ENCODE measurements at places on chromosomes 6 and 20. TPM values are rescaled to one million over a fixed set of nuclear protein-coding genes. Genes with fewer than 3 reads are reported as not detected.

GRCh38 chr20:31806564-31807355 is 12.4 kb upstream of the MYLK2 start:
- H3K27me3 ChIP-seq = no peaks in the 10 kb centered on the region
- H3K36me3 ChIP-seq = no peaks in the 10 kb centered on the region
- no peak overlapping the region for H3K27ac ChIP-seq

GRCh38 chr20:57566803-57567459 is 6.0 kb downstream of the PCK1 start:
- H3K27ac ChIP-seq = no peak overlapping the region
- DNase-seq = no peak
- no peaks in the 10 kb centered on the region for H3K27me3 ChIP-seq
- H3K4me3 ChIP-seq = no peak overlapping the region
- H3K36me3 ChIP-seq = no peaks in the 10 kb centered on the region

DNA sequence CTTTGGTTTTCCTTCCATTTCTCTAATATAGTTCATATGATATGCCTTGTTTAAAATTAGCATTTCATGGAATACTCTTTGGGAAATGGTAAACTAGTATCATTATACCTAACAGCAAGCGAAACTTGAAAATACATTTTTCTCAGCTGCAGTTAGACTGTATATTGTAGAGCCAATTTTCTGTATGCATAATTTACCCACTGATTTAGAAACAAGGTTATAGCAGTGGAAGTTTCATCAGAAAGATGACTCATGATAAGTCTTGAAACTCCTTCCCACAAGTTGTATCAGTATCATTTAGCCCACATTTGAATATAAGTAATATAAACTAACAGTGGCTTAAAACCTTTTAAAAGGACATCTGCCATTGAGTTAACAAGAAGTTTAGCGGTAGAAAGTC is 164.8 kb upstream of the BMP5 start:
- H3K4me1 ChIP-seq = peaks cover 2% of the 10 kb centered on the region
- no peak overlapping the region for H3K27ac ChIP-seq
- no peak for DNase-seq

- H3K27me3 ChIP-seq = no peaks in the 10 kb centered on the region
- peaks cover 10% of the 10 kb centered on the region for H3K4me1 ChIP-seq
- no peak overlapping the region for H3K27ac ChIP-seq
- no peak overlapping the region for H3K4me3 ChIP-seq
Observed at GRCh38 chr6:32956176-32956575, 3.3 kb upstream of the HLA-DMA start.

DNA sequence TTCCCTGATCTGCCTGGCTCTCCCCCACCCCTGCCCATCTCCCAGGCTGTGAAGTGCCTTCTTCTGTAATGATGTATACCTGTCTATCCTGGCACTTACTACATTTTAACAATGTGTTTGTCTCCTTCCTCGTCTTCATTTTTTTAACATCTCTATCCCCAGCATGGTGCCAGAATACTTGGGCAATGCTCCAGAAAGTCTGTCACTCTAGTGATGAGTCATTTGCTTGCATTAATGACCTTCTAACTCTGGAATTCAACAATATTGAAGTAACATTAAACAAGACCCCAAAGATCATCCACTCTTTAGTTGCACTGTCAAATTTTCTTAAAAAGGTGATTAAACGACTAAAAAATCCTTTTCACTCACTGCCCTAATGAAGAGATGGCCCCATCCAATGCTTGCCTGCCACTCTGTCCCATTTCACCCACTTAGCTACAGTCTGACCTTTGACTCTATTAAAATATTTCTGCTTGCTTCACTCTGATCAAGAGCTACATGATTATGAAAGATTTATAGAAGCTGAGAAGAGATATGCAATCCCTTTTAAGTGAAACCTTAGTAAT is 7.7 kb upstream of the KLHL31 start:
- H3K4me1 ChIP-seq = no peaks in the 10 kb centered on the region
- no peak overlapping the region for H3K27ac ChIP-seq
- no peak for DNase-seq
- no peaks in the 10 kb centered on the region for H3K36me3 ChIP-seq
- no peaks in the 10 kb centered on the region for H3K27me3 ChIP-seq

DNA sequence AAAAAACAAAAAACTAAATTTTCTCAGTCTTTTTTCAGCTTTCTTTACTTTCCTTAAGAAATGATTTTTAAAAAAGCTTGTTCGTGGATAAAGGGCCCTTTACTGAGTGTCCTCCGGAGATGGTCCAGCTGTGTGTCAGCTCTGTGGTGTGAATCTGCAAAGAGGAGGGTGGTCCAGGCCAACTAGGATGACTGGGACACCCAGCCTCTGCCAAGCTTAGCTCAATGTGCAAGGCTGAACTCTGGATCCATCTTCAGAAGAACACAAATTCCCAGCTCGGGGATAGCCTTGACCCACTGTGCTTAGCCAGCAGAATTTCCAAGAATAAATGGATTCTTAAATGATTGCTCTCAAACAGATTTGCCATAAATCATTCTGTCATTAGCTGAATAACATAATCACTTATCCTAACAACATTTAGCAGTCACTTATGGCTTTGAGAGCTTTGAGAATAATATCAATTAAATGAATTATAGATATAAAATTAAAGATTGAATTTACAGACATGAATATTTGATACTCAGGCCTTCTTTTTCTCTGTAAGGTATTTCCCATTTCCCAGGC is 14.2 kb upstream of the CALHM5 start:
- H3K27ac ChIP-seq = no peak overlapping the region
- no peaks in the 10 kb centered on the region for H3K27me3 ChIP-seq
- no peaks in the 10 kb centered on the region for H3K4me1 ChIP-seq
- H3K36me3 ChIP-seq = no peaks in the 10 kb centered on the region

Gene MOG
- polyA plus RNA-seq = not detected

Gene COL9A3
- 2.4 TPM for polyA plus RNA-seq

DNA sequence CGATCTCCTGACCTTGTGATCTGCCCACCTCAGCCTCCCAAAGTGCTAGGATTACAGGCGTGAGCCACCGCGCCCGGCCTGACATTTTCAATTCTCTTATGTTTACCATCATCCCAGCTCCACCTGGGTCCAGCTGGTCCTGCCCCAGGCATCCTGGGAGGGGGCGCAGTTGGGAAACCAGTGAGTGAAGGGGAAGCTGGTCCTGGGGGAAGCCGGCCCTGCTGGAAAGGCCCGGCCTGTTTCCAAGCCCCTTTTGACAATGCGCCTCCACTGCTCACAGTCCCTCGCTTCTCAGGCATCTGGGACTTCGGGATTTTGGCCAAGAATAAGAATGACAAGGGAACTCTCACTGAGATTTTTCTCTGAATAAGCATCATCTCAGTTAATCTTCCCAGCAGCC is 14.2 kb downstream of the SLC13A3 start:
- DNase-seq = no peak
- no peak overlapping the region for H3K4me3 ChIP-seq
- H3K27ac ChIP-seq = no peak overlapping the region
- H3K27me3 ChIP-seq = no peaks in the 10 kb centered on the region
- H3K36me3 ChIP-seq = no peaks in the 10 kb centered on the region
- no peaks in the 10 kb centered on the region for H3K4me1 ChIP-seq

GRCh38 chr6:110493253-110493800 is 16.9 kb upstream of the SLC22A16 start:
- no peak overlapping the region for H3K4me3 ChIP-seq
- peaks cover 13% of the 10 kb centered on the region for H3K4me1 ChIP-seq
- H3K27ac ChIP-seq = no peak overlapping the region
- DNase-seq = no peak

- no peaks in the 10 kb centered on the region for H3K27me3 ChIP-seq
- no peak for DNase-seq
- H3K36me3 ChIP-seq = peaks cover 83% of the 10 kb centered on the region
- no peak overlapping the region for H3K27ac ChIP-seq
Observed at GRCh38 chr6:36978421-36979346, 7.3 kb downstream of the MTCH1 start.

GRCh38 chr6:71394926-71395325 is 106.3 kb downstream of the OGFRL1 start:
- peaks cover 8% of the 10 kb centered on the region for H3K36me3 ChIP-seq
- H3K4me3 ChIP-seq = no peak overlapping the region
- no peak for DNase-seq

DNA sequence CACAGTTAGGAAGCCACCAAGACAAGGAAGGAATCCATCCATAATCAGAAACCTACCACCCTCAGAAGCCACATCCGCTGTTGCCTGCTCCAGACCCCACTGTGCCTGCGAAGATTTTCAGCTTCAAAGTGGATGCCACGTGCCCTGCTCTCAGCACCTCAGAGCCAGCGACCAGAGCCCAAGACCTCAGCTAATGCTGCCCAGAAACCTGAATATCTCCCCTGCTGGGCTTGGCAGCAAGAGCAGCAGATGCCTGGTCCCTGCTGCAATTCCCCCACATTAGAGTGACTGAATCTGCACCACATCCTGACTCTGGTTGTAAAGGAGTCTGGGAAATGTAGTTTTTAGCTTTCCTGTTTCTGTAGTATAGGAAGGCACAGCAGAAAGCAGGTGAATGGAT is 10.7 kb upstream of the ULBP3 start:
- H3K4me1 ChIP-seq = no peaks in the 10 kb centered on the region
- no peak overlapping the region for H3K27ac ChIP-seq
- no peak overlapping the region for H3K4me3 ChIP-seq
- no peaks in the 10 kb centered on the region for H3K36me3 ChIP-seq
- H3K27me3 ChIP-seq = no peaks in the 10 kb centered on the region

Gene GJA1
- 23.9 TPM for polyA plus RNA-seq

DNA sequence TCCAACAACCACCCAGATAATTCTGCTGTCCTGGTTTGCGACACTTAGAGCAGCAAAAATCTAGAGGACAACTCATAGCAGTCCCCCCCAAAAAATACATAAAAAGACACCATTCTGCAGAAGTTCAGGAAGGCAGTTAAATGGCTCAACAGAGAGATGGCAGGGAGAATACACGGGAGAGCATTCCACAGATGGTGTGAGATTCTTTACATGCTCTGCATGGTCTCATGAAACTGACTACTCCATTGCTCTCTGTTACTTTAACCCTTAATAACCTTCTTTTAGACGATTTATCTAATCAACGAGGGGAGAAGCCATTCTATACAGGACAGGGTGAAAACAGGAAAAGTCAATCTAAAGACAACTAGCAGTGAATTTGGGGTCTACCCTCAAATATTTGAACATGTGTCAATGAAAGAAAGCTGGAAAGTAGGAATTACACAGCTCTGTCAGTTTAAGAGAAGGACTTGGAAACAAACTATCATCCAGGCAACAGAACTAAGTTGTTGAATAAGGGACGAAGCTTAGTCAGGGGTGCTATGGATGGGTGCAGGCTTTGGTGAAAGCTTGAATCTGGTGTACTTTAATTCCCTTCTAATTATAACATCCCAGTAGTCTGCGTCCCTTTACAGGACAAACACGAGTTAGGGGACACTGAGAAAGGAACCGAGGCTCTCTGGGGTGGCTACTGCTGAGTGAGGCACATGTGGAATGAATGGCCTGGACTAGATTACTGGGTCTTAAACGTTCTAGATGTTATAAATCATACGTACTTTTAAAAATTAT is 5.1 kb downstream of the PERP start:
- peaks cover 3% of the 10 kb centered on the region for H3K36me3 ChIP-seq
- no peak for DNase-seq
- H3K27ac ChIP-seq = no peak overlapping the region
- no peak overlapping the region for H3K4me3 ChIP-seq
- peaks cover 18% of the 10 kb centered on the region for H3K4me1 ChIP-seq
- H3K27me3 ChIP-seq = no peaks in the 10 kb centered on the region

GRCh38 chr20:2820896-2821869 is 5.0 kb downstream of the TMEM239 start:
- H3K36me3 ChIP-seq = no peaks in the 10 kb centered on the region
- H3K4me3 ChIP-seq = no peak overlapping the region
- H3K27ac ChIP-seq = no peak overlapping the region
- H3K4me1 ChIP-seq = peaks cover 18% of the 10 kb centered on the region

- DNase-seq = no peak
- H3K4me1 ChIP-seq = peaks cover 59% of the 10 kb centered on the region
- H3K27ac ChIP-seq = no peak overlapping the region
- no peak overlapping the region for H3K4me3 ChIP-seq
Observed at GRCh38 chr20:35651958-35652357, 12.7 kb downstream of the CPNE1 start.

Gene ZBTB22
- 10.5 TPM for polyA plus RNA-seq

DNA sequence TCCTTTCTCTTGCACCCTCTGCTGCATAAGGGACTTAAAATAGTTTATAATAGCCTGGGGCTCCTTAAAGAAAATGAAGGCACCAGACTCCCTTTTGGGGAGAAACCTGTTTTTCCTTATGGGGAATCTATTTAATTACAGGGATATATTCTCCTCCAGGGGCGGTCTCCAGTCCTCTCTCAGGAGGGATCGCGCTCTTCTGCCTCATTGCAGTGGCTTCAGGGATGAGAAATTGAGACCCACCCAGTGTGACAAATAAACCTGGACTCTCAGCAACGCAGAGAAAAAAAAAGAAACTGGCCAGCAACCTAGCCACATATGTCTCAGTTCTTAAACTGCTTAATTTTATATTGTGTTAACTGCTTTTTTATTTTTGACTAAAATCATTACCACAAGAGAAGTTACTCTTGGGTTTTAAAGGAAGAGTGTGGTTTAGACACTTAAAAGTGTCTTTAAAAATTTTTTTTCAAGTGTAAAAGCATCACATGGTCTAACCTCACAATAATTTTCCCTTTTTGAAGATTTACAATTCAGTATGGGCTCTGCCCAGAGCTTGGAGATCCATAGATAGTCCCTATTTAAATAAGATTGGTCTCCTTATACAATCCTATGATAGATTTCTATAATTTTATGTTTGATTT is 11.7 kb upstream of the GOPC start:
- H3K4me1 ChIP-seq = no peaks in the 10 kb centered on the region
- H3K27me3 ChIP-seq = no peaks in the 10 kb centered on the region
- H3K27ac ChIP-seq = no peak overlapping the region
- no peak for DNase-seq

DNA sequence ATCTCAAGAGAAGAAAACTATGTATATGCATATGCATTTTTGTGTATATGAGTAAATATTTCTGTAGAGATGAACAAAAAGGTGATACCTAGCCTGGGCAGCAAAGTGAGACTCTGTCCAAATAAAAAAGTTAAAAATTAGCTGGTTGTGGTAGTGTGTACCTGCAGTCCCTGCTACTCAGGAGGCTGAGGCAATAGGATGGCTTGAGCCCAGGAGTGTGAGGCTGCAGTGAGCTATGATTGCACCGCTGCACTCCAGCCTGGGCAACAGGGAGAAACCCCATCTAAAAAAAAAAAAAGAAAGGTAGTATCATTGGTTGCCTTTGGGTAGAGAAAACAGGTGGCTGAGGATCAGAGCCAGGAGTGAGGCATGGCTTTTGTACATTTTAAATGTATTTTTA is 50.9 kb downstream of the KLHL31 start:
- no peak overlapping the region for H3K4me3 ChIP-seq
- DNase-seq = no peak
- no peaks in the 10 kb centered on the region for H3K27me3 ChIP-seq
- no peaks in the 10 kb centered on the region for H3K36me3 ChIP-seq

All from stomach (tissue), 19 donors.